Mucosa of gallbladder (tissue), 1 donor: ENCODE measurements at places on chromosomes 6 and 20.

GRCh38 chr20:14384416-14385175 lies 47.2 kb upstream of the FLRT3 start:
- DNase-seq: no peak

- peak; percentile 32 for DNase-seq
These were observed 184.2 kb upstream of the BMP2 start for GRCh38 chr20:6583134-6583738.

GRCh38 chr6:11272491-11273192 lies 40.2 kb upstream of the NEDD9 start:
- peak; percentile 33 for DNase-seq

- no peak for DNase-seq
These were observed 55.7 kb downstream of the PLCB1 start for GRCh38 chr20:8187740-8188139.

GRCh38 chr6:146028252-146028795 lies 538 bp upstream of the GRM1 start:
- DNase-seq: peak; percentile 65

DNA sequence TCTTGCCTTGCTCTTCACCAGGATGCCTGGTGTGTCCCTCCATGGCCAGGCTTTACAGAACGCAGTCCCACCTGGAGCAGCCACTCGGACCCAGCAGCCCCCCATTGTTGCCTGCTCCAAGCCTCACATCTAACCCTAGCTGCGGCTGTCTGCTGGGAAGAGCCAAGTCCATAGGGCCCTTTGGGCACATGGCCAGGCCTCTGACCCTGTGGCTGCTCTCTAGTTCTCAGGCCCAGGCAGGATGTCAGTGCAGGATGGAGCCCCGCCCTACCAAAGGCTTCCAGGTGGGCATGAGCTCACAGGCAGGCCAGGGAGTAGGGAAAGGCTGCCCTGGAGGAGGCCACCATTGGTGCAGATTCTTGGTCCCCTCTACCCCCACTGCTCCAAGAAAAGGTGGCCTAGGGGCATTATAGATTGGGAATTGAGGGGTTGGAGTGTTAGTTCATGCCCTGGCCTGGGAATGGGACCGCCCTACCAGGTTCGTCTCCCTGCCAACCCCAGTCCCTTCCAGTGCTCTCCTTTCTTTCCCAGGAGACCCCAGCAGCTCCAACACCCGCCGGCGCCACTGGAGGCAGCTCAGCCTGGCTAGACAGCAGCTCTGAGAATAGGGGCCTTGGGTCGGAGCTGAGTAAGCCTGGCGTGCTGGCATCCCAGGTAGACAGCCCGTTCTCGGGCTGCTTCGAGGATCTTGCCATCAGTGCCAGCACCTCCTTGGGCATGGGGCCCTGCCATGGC lies 18.7 kb downstream of the MAVS start:
- DNase-seq: no peak
